ENCODE measurements at places on chromosomes 4 and X.

DNA sequence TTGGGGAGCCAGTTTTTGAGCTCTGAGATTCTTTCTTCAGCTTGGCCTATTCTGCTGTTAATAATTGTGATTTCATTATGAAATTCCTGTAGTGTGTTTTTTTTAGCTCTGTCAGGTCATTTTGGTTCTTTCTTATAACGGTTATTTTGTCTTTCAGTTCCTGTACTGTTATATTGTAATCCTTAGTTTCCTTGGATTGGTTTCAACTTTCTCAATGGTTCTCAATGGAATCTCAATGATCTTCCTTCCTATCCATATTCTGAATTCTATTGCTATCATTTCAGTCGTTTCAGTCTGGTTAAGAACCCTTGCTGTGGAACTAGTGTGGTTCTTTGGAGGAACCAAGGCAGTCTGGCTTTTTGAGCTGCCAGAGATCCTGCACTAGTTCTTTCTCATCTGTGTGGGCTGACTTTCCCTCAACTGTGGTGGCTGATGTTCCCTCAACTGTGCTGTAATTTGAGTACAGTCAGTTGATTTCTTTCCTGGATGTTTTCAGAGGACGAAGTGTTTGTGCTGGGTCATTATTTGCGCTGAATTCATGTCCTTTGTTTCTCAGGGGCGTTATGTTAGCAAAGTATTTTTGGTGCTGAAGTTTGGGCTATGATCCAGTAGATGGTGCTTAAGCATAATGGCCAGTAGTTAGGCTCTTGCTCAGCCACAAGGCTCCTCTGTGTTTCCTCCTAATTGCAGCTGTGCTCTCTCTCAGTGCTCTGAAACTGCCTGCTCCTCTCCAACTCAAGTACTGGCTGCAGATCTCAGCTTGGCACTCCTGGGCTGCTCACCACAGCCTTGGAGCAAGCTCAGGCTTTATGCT lies 27.5 kb downstream of the ENPEP start:
- no peak for DNase-seq

- no peak for DNase-seq
Measured at GRCh38 chr4:148344352-148344751, 97.9 kb downstream of the NR3C2 start.

DNA sequence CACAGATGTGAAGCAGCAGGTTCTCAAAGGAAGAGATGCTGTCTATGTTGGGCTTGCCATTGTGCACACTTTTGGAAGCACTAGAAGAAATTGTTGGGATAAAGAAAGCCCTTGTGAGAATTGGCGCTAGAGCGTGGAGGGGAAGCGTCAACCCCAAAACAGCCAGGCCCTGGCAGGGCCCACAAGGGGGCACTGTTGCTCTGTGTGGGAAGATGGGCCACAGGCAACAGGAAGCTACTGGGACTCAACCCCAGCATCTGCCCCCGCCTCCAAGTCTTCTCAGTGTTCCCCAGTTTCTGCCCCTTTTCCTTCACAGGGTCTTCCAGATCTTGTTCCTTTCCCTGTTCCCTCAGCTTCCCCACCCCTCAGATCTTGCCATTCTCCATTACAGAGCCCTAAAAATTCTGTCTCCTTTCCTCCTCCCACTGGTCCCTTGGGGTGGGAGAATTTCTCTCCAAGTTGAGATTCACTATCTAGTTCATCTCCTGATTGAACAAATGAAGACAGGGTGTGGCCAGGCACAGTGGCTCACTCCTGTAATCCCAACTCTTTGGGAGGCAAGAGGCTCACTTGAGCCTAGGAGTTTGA lies 85.5 kb downstream of the STARD8 start:
- DNase-seq = peak; percentile 47

- no peak for DNase-seq
Measured at GRCh38 chr4:183402771-183403170, 41.7 kb upstream of the CDKN2AIP start.

GRCh38 chrX:11619441-11619840 lies 46.3 kb downstream of the ARHGAP6 start:
- DNase-seq = no peak

GRCh38 chr4:159145992-159146330 lies 43.1 kb downstream of the RAPGEF2 start:
- DNase-seq = no peak

DNA sequence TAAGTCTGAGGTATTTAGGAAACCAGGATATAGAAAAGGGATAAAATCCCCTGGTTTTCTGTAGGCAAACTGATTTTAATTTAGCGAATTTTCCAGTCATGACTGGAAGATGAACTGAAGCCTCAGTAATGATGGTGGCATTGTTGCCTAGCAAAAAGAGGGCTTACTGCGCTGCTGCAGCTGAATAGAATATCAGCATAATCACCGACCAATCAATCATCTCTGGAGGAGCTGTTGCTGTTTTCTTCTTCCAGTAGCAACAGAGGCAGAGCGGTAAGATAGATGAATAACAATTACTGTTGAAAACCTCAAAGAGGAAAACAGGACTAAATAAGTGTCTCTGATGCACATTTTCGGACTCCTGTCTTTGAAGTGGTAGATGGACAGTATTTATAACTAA lies 86.2 kb downstream of the FAM133A start:
- DNase-seq = no peak

GRCh38 chr4:717601-718320 lies 12.1 kb downstream of the PCGF3 start:
- DNase-seq = no peak

DNA sequence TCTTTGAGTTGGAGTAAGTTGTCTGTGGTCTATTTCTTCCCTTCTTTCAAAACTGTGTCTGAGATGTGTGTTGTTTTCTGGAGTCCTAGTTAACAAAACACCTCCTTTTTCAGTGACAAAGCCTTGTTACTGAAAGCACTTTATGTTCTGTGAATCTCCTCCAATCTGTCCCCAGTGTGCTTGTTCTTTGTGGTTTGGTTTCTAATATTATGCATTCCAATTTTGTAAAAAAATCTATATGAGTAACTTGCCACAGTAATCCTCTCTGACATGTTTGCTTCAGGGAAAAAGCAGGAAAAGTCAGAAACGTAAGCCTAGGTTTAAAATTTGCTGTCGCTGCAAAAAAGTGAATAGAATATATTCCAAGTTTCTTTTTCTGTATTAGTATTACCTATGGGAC lies 12.4 kb downstream of the PRRG1 start:
- DNase-seq = no peak

DNA sequence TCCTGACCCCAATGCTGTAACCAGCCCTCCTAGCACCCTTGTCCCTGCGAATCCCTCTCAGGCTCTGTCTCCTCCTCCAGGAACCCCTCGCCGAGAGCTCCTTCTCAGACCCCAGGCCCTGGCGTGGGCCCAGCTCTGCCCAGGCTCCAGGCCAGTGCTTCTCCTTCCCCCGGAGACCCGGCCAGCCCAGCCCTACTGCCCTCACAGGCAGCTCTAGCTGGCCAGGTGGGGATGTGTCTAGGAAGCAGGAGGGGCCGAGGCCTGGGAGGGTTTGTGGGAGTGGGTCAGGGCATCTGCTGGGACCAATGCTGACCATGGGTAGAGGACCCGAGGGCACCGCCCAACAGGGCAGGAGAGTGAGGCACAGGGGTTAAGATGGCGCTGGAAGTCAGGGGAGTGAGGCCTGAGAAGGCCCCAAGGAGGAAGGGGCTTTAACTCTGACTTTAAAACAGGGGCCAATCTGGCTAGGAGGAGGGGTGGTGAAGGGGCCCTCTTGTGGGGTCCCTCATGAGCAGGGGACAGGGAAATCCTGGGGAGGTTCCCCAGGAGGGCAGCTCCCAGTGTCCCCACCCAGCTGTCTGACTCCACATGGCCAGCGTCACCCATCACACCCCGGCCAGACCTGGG lies 64.7 kb upstream of the NKX1-1 start:
- DNase-seq = no peak

DNA sequence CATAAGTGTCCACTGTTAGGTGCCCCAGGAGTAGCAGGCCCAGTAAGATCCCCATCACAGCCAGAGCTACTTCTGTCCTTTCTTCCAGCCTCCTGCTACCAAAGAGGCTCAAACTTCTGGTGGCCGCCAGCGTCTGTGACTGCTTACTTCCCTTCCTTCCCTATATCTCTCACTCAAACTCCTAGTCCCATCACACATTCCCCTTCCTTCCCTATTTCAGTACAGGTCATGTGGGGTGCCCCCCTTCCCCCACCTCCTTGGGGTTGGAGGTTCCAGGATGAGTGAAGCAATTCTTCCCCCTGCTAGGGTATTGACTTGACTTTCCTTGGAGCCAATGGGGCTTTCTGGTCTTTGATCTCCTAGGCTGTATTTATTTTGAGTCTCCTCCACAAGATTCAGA lies at the start of gene VSIG4:
VSIG4 (minus strand) TSS at position 137 of the 400 bp plus-strand sequence; CDS start at position 55, 82 bp downstream.
- no peak for DNase-seq

GRCh38 chr4:43332052-43332425 lies 439.5 kb downstream of the GRXCR1 start:
- DNase-seq = no peak

GRCh38 chr4:4639370-4639769 lies 97.5 kb upstream of the STX18 start:
- DNase-seq = no peak

- no peak for DNase-seq
Measured at GRCh38 chrX:135295944-135296305, 13.4 kb upstream of the ETDC start.

GRCh38 chrX:149036086-149036485 lies 469.0 kb downstream of the IDS start:
- DNase-seq = no peak

- DNase-seq = no peak
Measured at GRCh38 chr4:121873604-121874003, 3.3 kb upstream of the BBS7 start.

DNA sequence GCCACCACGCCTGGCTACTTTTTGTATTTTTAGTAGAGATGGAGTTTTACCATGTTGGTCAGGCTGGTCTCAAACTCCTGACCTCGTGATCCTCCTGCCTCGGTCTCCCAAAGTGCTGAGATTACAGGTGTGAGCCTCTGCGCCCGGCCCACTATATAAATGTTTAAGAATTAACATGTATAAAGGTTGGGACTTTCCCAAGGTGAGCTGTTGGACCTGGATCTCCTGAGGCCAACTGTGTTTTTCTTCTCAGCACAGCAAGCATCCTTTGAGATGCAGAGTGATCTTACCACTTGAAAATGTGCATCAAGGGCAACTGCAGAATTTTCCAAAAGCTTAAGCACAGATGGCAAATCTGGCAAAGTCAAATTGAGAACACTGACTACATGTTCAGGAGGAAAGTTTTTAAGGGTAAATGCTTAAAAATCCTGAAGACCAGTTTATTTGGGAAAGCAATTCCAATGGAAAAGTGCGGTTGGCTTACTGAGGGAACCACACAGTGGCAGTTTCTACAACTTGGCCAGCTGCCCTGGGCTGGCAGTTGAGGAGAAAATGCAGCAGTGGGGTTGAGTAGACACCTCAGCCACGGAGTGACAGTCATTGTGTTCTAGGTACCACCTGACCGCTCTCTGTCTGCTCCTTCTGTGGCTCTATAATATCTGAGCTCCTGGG lies 168.9 kb downstream of the CBR4 start:
- DNase-seq = no peak

DNA sequence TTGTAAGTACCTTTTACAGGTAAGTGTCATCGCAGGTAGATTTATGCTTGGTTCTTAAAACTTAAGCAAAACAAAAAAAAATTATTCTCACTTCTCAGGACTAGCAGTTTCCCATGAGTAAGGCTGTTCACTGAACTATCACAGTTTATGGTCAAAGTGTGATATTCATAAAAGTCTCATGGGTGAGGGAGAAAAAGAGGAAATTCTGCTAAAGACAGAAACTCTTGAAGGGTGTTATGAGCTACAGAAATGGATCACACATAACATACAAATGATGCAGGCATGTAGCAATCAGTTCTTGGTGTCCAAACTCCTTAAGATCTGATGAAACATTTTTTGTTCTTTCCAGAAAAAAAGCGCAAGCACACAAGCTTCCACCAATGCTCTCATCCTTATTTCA lies 8.5 kb downstream of the RAB9A start:
- DNase-seq = no peak

DNA sequence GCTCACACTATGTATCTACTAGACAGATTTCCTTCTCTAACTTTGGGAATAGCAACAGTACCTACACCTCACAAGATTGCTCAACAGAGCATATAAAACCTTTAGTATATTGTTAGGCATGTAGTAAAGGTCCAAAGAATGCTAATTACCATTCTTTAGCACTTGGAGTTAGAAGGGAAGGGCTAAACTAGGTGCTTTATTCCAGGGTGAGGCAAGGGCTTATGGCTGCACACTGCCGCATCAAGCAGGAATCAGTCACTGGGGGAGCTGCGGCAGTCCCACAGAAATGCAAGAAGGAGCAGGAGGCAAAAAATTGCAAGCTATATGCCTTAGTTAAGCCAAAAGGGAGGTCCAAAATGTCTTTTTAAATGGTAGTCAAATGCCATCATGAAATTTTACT lies 162.7 kb downstream of the PPP3CA start:
- no peak for DNase-seq

DNA sequence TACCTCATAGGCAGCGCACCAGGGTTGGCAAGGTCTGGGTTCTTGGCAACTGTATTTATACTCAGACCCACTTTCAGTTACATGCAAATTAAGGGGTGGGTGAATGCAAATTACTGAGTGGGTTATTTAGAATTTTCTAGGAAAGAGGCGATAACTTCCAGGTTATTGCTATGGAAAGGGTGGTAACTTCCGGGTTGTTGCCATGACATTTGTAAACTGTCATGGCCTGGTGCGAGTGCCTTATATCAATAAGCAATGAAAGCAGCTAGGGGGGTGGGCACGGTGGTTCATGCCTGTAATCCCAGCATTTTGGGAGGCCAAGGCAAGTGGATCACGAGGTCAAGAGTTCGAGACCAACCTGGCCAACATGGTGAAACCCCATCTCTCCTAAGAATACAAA lies 57.5 kb upstream of the SLC7A3 start:
- no peak for DNase-seq

GRCh38 chrX:29948653-29949052 lies 266.7 kb upstream of the MAGEB2 start:
- no peak for DNase-seq

GRCh38 chr4:1511441-1512041 lies 105.3 kb upstream of the NKX1-1 start:
- no peak for DNase-seq

DNA sequence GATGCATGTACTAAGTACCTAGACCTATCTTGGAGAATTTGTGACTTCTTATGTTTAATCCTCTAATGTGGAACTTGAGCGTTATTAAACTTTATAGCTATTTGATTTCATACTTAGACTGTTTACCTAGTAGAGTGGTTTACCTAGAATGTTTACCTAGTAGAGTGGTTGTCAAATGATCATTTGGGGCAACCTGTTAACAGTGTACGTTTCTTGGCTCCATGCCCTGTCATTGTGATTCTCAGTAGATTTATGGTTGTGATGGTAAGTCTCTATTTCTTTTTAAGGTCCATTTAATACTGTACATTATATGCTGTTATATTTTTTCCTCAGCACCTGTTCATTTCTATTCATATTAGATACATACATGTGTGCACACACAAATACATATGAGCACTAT lies 233.0 kb upstream of the MAD2L1 start:
- DNase-seq = no peak

DNA sequence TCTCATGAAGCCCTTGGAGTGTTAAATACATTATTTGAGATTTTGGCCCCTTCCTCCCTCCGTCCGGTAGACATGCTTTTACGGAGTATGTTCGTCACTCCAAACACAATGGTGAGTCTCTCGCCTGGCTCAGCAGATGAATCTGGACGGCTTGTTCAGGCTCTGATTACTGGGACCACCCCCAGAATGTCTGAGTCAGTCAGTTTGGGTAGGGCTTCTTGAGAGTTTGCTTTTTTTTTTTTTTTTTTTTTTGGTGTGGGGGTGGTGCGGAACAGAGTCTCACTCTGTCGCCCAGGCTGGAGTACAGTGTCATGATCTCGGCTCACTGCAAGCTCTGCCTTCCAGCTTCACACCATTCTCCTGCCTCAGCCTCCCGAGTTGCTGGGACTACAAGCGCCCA lies 62.4 kb upstream of the MSANTD1 start:
- no peak for DNase-seq

All from central memory CD4-positive, alpha-beta T cell (primary cell).